OCI-M1 (cell line): ENCODE measurements at places on chromosomes 2 and 18.

DNA sequence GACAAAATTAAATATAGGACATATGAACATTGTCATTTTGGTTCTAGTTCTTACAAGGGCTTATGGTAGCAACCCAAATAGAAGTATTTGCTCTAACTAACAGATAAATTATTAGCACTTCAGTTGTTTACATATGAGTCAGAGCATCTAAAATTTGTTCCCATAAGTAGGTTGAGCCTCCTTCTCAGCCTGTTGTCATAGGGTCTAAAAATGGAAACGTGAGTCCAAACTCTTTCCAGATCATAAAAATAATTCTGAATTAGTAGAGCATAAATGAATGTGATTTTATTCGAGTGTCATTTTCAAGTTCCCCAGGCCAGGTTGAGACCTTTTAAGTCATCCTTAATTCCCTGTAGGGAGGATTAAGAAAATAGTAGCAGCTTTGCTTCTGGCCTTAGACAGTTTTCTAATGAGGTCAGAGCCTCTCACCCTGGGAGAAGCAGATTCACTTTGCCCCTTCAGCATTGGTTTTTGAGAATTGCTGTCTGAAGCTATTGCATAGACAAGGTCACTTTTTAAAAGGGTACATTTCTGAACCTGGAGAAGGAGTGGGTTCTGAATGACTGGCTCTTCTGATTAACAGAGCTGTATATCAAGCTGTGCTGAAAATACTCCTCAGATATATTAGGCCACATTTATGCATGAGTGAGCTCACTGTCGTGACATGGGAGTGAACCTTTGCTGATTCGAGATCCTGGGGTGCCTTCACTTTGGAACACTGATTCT is 164.3 kb downstream of the NEDD4L start:
- peak; percentile 15 for DNase-seq

DNA sequence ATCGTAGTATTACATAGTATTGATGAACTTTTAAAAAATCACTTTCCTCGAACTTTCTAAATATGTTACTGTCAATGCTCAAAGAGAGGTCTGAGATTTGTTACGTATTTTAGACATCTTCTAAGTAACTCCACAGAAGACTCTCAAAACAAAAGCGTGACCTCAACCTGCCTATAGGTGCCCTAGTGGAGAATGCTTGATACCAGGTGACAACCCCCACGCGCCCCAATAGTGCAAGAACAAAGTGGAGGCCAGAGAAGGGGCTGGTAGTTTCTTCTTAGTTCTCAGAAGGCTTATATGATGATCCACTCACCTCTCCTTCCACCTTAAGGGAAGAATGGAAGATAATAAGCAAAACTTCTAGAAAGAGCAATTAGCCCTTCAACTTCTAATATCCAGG is 102.6 kb downstream of the ANKRD44 start:
- DNase-seq, result no peak

DNA sequence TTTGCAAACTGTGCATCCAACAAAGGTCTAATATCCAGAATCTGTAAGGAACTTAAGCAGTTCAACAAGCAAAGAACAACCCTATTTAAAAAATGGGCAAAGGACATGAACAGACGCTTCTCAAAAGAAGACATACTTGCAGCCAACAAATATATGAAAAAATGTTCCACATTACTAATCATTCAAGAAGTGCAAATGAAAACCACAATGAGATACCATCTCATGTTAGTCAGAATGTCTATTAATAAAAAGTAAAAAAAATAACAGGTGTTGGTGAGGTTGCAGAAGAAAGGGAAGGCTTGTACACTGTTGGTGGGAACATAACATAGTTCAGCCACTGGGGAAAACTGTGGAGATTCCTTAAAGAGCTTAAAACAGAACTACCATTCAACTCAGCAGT is 126.2 kb downstream of the NAT8 start:
- no peak for DNase-seq

DNA sequence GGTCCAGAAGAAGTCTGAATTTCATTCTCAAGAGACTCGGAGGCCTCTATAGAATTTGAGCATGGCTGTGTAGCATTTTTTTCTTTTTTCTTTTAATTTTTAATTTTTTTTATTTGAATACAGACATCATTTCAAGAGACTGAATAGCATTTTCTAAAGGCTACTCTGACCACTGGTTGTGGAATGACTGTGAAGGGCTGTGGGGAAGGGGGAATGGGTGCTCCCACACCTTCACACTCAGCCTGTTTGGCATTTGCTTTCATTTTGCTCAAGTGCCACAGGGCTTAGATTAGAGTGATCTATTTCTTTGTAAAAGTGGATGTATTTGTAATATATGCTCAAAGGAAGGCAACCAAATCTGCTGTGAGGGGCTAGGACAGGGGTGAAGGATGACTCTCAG is 142.0 kb upstream of the SPOPL start:
- no peak for DNase-seq

GRCh38 chr2:39160982-39161381 is 40.1 kb upstream of the SOS1 start:
- DNase-seq, result no peak

- no peak for DNase-seq
Observed at GRCh38 chr2:189214484-189214883, 34.9 kb upstream of the COL5A2 start.

DNA sequence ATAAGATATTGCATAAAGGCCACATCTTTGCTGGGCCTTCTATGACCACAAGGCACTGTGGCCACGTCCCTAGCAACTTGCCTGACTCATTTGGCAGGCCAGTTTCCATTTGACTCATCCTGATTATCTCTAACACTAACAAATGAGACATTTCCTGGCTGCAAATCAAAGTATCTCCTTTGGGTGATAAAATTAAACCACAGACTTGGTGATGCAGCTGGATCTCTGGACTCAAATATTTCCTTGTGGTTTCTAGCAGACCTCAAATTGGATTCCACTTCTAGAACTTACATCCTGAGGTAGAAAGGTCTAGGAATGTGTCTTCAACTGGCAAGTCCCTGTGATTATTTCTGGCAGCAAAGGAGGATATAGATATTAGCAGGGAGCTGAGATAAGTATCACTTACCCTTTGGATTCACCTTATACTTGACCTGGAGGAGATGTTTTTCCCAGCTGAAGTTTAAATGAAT is 167.9 kb upstream of the NXPH2 start:
- DNase-seq, result peak; percentile 61

- no peak for DNase-seq
Observed at GRCh38 chr2:238242731-238243495, 3.1 kb upstream of the HES6 start.

- no peak for DNase-seq
Observed at GRCh38 chr2:170582313-170582712, 132.8 kb upstream of the SP5 start.

DNA sequence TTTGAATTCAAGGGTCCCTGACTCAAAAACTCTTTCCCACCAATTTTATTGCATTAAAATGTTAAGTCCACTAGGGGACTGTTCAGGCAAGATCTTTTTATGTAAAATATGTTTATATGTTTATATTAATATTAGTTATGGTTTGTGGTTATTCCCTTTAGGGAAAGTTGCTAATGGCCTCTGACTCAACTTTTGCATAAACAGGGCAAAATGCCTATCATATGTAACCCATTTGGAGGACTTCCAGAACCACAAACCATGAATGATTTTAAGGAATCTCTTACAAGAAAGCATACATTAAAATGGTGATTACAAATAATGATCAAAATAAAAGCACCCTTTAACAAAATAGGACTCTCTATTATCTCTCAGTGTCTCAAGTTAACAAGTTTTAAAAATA is 1484.5 kb upstream of the ZEB2 start:
- DNase-seq, result no peak

DNA sequence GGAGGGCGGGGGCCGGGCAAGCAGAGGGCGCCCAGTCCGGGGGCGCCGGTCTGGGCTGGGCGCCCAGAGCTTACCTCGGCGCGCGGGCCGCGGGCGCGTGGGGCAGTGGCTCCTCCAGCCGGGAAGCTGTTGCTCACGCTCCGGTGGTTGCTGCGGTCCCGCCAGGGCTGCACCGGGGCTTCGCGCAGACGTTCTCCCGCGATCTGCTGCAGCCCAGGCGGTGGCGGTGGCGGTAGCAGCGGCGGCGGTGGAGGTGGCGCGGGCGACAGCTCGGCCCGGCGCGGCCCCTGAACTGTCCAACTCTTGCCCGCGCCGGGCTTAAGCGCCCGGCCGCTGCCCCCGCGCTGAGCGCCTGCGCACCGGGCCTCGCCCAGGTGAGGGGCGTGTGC is 391 bp downstream of the ZNF385B start:
- DNase-seq, result no peak

DNA sequence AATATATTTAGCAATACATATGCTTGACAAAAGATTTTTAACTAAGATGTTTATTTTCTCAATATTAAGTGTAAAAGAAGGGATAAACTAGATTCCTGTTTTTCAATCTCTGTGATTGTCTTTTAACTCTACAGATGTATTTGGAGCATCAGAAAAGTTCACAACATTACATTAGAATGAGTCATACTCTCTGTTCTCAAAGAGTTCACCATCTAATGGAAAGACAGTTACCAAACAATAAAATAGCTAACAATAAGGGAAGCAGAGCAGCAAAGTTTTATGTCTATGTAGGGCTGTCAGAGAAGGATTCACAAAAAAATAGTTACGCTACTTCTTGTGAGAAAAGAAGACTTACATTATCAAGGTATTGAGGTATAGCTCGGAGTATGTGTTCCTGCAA is 109.2 kb upstream of the MAP2 start:
- no peak for DNase-seq

DNA sequence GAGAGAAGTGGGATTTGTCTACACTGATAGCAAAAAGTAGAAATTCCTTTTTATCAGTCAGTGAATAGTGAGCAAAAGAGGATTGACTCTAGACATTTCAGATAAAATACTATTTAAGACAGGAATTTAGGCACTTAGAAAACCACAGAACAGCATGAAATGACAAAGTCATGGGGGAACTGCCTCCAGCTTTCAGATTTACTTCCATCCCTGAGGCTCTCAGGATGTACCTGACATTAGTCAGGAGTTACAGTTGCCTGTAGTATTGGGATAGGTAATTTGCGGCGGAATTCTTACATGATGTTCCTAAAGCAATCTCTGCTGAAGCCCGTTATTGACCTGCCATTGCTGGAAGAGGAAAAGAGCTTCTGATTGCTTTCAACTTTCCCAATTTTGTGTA is 337.1 kb upstream of the MAP2 start:
- DNase-seq, result peak; percentile 18

GRCh38 chr18:40088130-40088529 is 1866.9 kb upstream of the PIK3C3 start:
- peak; percentile 67 for DNase-seq
